Activated T-helper 1 cell treated with anti-CD3 and anti-CD28 coated beads, Interleukin-12 subunit alpha, Interleukin-12 subunit beta, Interleukin-2, Interleukin-4 antibody, amounts not matched to agents 30 ng/mL and 10 ng/mL and 1 ng/mL, durations not matched to agents 14 hours and 24 hours and 36 hours (primary cell): ENCODE measurements at places on chromosomes 16 and 17.

GRCh38 chr17:60586288-60586974 is 13.6 kb upstream of the PPM1D start:
- DNase-seq = no peak

GRCh38 chr16:6195966-6196365 is 1098.4 kb upstream of the EEF2KMT start:
- DNase-seq = no peak

GRCh38 chr16:26161461-26162180 is 469.9 kb downstream of the HS3ST4 start:
- no peak for DNase-seq

- DNase-seq = no peak
Measured at GRCh38 chr17:74332017-74332650, 6.1 kb downstream of the KIF19 start.

DNA sequence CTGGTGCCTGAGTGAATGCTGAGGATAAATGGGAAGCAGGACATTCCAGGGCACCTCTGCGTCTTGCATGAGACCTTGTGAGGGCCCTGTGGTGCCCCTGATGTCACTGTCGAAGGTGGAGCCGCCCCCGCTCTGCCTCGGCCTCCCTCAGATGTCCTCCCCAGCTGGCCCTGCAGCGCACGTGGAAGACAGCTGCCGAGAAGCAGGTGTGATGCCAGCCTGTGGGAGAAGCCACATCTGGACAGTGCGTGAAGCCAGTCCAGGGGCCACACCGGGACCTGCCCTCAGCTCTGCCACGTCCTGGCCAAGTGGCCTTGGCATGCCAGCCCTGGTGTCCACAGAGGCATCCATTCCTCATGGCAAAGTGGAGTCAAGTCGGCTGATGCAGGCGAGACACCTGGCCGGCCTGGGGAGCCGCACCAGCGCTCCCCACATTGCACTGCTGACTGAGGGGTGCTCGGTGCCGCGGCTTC is 21.6 kb upstream of the METRNL start:
- DNase-seq = no peak

- no peak for DNase-seq
Measured at GRCh38 chr17:27295945-27296344, 2.0 kb downstream of the WSB1 start.

GRCh38 chr16:4015275-4016004 is 100.8 kb downstream of the ADCY9 start:
- DNase-seq = no peak

DNA sequence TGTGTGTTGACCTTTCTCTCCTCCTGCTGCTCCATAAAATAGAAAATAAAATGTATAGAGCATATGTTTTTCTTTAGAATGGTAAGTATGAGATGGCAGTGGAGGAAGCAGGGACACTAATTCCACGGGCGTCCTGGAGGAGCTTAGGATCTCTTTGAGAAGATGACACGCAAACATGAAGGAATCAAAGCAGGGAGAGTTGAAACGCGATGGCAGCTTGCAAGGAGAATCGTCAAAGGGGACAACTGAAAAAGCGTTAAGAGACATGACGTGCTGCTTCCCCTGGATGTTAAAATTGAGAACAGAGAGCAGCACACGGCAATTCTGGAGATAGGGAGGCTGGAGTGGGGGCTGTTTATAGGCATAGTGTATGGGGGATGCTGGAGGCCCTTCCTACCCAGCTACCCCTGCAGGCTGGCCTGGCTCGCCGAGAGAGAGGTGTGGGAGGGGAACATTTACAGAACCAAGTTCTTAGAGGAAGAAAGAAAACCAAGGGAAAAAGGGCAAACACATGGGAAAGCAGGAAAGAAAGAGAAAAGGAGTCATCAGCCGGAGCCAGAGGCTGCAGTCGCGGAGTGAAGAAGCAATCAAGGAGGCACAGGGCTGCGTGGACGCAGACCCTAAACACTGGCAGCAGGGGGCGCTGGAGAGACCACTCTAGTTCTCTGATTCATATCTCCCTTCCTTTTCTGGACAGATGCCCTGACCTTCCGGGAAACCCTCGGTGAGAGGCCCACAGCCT is 55.8 kb downstream of the MYH13 start:
- DNase-seq = no peak

- DNase-seq = no peak
Measured at GRCh38 chr17:68670967-68671693, 70.0 kb upstream of the FAM20A start.

DNA sequence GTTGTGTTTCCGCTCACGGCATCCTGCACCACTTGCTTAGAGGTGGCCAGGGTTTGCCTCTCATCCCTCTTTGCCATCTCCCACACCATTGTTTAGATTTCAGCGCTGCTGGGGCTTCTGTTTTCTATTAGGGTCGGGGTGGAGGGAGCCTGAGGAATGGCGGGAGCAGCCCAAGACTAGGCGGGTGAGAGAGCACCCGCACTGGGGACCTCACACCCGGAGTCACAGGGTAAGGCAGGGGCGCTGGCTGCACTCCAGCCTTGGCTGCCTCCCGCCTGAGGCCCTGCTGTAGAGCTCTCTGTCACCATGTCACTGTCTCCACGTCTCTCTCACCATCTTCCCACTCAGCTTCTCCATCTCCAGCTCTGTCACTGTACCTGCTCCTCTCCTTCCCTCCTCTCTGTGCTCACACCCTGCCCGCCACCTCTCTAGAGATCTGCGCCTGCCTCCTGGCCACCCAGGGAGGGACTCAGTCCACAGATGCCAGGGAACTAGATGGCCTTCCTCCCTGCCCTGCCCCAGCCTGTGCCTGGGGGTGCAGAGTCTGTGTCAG is 32.8 kb upstream of the ABCC3 start:
- no peak for DNase-seq

GRCh38 chr17:39404542-39405378 is 3.3 kb upstream of the FBXL20 start:
- no peak for DNase-seq

- DNase-seq = no peak
Measured at GRCh38 chr16:58076514-58076913, 51.0 kb downstream of the MMP15 start.

DNA sequence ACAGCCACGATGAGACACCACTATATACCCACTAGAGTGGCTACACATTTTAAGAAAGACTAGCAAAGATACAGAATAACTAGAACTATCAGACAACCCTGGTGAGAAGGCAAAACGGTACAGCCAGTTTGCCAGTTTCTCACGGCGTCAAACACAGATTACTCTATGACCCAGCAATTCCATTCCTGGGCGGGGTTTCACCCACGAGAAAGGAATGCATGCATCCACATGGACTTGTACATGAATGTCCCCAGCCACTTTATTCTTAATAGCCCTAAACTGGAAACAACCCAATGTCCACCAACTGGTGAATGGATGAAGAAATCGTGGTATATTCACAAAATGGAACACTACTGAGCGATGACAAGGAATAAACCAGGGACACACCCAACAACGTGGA is 74.5 kb downstream of the MYH10 start:
- DNase-seq = no peak

DNA sequence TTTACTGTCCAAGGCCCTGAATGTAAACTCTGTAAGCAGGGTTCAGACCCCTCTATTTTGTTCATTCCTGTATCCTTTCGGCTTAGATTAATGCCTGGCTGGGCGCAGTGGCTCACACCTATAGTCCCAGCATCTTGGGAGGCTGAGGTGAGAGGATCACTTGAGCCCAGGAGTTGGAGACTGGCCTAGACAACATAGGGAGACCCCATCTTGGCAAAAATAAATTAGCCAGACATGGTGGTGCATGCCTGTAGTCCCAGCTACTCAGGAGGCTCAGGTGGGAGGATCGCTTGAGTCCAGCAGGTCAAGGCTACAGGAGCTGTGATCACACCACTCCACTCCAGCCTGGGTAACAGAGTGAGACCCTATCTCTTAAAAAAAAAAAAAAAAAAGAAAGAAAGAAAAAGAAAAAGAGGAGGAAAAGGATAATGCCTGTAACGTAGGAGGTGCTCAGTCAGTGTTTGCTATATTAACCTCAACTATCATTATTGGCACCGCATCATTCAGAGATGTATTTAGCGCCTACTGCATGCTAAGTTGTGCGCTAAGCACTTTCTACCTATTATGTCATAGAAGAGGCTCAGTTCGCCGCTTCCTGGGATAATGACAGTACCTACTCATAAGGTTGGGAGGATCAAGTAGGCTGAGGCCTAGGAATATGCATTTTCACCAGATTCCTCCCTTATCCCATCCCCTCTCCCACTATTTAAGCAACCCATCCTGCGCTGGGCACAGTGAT is 5.0 kb downstream of the SOCS1 start:
- no peak for DNase-seq

DNA sequence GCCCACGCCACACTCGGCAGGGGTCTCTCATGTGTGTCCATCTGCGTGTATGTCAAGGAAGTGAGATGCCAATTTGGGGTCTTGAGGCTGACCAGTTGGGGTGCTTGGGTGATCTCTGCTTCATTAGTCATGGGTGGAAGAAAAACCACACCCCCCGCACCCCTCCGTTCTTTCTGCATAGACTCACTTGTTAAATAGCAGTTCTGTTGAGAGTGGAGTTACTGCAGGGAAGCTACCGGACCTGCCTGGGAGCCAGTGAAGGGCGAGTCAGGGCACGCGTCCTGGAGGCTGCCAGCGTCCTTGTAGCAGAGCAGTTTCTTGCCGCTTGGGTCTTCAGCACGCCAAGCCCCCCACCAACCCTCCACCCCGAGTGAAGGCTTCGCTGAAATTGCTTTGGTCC is 8.5 kb downstream of the SNN start:
- no peak for DNase-seq

- DNase-seq = no peak
Measured at GRCh38 chr16:14307059-14307526, 236.0 kb downstream of the MRTFB start.

- DNase-seq = no peak
Measured at GRCh38 chr16:6929868-6930267, 402.8 kb upstream of the RBFOX1 start.

DNA sequence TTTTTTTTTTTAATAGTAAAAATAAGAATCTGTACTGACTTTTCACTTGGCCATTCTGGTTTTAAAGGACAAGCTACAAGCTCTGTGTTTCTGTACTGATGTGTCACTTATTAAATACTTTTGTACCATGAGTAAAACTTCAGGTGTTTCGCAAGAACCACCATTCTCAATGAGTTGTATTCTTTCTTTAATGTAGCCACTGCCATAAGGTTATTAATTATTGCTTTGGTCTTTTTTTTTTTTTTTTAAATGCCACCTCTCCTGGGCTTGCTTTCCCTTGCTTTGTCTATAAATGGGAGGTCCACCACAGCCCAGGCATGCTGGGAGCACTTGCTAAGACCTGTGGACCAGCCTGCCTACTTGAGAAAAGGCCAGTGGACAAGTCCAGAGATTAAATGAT is 8.4 kb downstream of the ARL2BP start:
- no peak for DNase-seq

DNA sequence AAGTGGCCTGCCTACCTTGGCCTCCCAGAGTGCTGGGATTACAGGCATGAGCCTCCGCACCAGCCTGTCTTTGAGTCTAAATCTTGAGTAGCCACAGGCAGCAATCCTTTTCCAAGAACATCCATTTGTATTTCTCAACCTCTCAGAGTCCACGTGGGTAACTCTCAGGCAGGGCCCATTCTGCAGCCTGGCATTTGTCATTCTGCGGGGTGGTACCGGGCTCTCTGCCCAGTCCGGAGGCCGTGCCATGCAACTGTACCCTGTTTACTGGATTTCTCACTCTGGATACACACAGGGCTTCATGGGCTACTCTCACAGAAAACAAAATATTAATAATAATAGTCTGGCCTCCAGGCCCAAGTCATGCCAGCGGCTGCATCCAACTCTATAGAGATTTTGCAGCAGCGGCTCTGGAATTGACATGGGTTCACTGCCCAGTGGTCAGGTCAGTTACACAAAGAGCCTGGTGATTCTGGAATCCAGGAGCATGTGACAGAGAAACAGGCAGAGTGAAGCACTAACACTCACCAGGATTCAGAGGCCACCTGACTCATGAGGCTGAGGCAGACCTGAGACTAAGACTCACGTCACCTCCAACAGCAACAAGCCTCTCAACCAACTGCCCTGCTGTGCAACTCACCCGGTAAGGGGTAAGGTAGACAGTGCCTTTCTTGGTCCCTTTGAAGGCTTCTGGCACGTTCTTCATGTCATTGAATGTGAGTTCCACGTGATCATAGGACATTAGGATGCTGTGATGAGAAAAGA is 4.0 kb downstream of the WBP2 start:
- DNase-seq = no peak

- DNase-seq = no peak
Measured at GRCh38 chr17:48155889-48156611, 48.5 kb downstream of the SNX11 start.

DNA sequence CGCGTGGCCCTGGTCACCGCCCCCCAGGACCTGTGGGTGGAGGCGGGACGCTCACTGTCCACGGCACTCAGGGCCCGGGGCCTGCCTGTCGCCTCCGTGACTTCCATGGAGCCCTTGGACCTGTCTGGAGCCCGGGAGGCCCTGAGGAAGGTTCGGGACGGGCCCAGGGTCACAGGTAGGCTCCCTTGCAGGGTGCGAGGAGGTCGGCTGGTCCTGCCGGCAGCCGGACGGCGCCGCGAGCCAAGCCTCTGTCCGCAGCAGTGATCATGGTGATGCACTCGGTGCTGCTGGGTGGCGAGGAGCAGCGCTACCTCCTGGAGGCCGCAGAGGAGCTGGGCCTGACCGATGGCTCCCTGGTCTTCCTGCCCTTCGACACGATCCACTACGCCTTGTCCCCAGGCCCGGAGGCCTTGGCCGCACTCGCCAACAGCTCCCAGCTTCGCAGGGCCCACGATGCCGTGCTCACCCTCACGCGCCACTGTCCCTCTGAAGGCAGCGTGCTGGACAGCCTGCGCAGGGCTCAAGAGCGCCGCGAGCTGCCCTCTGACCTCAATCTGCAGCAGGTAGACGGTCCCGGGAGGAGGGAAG is 1.3 kb downstream of the GUCY2D start:
- no peak for DNase-seq

DNA sequence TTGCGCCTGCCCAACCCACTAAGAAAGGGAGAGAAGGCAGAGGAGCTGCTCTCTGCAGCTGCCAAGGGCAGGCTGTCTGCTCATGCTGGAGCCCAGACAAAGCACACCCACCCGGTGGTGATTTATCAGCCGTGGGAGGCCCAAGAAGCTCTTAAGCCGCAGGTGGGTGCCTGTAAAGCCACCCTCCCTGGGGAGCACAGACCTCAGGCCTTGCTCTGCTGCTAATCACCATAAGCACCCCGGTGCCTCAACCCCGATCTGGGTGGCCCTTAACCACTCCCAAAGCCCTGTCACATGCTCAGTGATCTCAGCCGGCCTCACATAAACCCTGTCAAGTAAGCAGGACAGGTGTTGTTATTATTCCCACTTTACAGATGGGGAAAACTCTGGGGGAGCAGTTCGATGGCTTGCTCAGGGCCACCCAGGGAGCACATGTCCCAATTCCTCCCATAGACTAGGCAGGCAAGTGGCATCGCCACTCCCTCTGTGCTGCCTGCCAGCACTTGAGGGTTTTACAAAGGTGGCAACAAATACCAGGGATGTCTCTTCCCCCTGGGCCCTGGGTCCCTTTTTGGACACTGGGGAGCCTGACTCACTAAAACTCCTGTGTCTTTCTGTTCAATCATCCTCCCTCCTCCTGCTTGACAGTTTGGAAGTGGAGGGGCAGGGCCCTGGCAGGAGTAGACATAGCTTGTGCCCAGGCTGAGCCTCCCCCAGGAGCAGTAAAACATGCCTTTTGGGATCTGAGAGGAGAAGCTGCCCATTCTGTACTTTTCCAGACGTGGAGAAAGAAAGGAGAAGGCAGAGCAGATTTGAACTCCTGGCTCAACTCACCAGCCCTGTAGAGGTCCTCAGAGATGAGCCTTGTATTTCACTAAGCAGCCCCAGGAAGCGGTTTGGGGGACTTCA is 299.3 kb downstream of the SOX9 start:
- no peak for DNase-seq
